Activated naive CD4-positive, alpha-beta T cell treated with anti-CD3 and anti-CD28 coated beads, Interleukin-2, amount 10 ng/mL, durations not matched to agents 7 days and 5 days (primary cell): ENCODE measurements at places on chromosomes 5 and 9.

- DNase-seq, result no peak
These were observed 5.1 kb downstream of the TYRP1 start for GRCh38 chr9:12698266-12698665.

GRCh38 chr5:26026044-26026443, 1012.3 kb downstream of the CDH9 start:
- no peak for DNase-seq

DNA sequence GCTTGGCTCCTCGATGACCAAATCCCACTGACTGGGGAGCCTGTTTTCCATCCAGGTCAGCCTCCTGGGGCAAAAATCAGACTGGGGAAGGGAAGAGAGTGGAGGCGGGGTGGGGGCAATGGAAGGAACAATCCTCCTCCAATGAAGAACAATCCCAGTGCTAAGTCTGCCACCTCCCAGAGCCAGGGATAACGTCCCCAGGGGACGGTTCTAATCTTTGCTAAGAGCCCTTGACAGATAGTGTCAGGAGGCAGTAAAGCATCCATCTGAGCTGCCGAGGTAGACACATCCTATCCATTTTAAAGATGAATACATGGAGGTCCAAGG, 298.5 kb upstream of the MSX2 start:
- no peak for DNase-seq

GRCh38 chr9:69307446-69308205, 17.4 kb upstream of the ENTREP1 start:
- no peak for DNase-seq

DNA sequence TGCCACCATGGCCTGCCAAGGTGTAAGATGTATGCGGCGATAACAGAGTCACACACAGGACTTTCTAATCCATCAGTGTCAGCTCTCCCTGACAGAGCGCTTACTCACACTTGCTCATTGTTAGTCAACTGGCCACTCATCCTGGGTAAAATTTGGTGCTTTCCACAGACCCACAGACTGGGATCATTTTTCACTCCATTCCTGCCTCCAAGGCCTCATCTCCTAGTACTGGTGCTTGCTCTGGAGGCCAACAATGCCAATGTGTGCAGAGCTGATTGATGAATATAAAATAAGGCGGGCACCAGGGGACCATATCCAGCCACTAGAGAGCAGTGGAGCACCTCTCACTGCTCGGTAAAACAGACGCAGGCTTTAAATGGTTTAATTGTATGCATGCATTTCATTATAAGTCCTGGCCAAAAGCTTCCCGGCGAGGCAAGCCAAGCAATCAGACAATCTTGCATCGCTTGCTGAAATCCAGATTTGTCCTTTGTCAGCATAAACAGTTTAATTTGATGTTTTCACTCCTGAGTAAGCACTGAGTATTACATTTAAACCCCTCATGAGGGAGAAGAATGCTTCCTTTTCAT, 22.3 kb downstream of the PSMB7 start:
- no peak for DNase-seq

DNA sequence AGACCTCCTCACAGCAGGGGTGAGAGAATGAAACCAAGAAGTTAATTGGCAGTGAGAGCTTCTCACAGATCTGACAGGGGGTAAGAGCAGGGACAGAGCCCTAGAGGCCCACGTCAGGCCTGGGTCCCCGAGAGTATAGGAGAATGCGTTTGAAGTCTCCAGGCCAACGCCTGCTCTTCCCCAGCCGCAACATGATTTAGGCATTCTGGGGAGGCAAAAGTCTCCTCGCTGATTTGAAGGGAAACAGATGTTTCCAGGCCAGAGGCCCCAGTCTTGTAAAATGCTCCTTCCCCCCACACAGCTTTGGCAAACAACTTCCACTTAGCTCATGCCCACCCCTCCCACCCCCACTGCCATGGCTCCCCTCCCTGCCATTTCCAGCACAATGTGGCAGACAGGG, 239.2 kb upstream of the TRIM32 start:
- no peak for DNase-seq

DNA sequence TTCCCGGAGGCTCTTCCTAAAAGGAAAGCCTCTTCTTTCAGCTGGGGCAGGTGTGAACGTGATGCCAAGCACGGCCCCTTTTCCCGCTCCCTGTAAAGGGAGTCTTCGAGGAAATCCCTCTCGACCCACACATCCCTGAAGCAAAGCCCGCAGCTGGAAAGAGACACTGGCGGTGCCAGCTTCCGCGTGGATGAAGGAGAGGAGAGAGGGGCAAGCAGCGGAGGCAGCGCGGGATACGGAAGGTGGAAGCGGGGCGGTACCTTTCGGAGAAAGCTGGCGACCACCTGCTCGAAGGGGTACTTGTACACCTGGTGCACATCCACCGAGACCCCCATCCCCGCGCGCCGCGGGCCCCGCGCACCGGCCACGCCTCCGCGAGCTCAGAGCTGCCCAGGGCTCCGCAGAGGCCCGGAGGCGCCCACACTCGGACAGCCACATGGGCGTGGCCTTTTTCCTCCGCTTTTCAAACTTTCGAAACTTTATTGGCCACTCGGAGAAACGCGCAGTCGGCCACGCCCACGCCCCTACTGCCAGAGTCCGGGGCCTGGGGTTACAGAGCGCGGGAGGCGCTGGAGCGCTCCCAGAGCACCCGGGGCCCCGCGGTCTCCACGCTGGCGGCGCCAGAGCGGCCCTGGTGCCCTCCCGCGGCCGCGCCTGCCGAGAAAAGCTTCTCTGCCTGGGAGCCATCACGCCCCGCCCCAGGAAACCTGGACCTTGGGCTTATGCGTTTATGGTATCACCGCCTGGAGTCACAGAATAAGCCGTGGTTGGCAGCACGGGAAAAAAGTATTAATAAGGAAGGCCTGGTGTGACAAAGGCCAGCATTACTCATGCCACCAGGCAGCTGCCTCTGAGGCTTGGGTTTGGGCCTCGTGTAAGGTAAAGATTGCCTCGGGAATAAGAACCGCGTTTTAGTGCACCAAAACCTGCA, at the start of gene PRELID2:
Gene PRELID2 (minus strand): TSS at position 426 of the 931 bp plus-strand sequence. CDS start 91 bp downstream, at position 335.
- peak; percentile 55 for DNase-seq

GRCh38 chr9:112104401-112104800, 70.7 kb downstream of the SUSD1 start:
- DNase-seq, result no peak

GRCh38 chr9:136754626-136755301, 3.3 kb downstream of the LCN8 start:
- DNase-seq, result no peak

GRCh38 chr5:17249029-17249634, 31.7 kb downstream of the BASP1 start:
- DNase-seq, result no peak

DNA sequence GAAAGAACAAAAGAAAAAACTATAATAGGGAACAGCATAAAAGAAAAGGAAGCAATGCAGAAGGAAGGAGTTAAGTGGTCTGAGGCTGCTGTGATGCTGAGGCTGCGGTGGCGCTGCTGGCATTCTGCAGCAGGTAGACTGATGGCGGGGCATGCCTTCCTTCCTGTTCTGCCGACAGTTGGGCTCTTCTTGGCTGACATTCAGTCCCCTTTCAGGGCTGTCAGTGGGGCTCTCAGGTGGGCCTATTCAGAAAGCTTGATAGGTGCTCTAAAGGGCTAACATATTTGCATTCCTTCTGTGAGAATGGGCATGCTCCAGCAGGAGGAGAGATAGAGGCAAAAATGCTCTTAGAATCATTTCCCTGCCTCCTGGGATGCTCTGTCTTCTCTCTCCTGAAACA, 5.1 kb upstream of the CLINT1 start:
- peak; percentile 45 for DNase-seq

DNA sequence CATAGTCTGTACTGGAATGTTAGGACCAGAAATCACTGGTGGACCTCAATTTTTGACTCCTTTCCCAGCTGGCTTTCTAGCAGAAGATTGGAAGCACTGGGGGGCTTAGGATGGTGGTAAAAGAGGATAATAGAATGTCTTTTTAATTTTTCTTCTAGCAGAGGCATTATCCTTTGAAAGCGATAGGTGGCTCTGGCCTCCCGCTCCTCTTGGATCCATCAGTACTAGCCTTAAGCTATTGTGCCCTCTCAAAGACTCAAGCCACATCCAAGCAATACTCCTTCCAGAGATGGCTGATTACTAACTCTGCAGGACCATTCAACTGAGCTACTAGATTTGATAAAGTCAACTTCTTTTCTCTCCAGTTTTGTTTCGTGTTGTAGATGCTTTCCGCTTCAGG, 610.6 kb downstream of the CDH12 start:
- DNase-seq, result no peak

DNA sequence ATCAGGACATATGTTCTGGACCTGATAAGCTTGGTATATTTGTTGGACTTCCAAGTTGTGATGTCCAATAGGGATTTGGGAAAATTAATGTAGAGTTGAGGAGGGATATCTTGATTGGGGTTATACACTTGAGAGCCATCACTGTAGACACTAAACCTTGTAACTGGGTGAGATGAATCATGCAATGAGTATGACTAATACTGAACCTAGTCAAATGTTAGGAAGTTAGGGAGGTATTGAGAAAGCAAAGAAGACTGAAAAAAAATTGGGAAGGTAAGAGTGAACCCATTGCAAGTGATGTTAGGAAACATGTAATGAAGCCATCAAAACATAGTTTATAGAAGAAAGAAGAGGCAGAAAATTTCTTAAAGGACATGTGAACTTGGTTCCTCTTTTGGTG, 668.4 kb upstream of the CDH9 start:
- DNase-seq, result no peak

DNA sequence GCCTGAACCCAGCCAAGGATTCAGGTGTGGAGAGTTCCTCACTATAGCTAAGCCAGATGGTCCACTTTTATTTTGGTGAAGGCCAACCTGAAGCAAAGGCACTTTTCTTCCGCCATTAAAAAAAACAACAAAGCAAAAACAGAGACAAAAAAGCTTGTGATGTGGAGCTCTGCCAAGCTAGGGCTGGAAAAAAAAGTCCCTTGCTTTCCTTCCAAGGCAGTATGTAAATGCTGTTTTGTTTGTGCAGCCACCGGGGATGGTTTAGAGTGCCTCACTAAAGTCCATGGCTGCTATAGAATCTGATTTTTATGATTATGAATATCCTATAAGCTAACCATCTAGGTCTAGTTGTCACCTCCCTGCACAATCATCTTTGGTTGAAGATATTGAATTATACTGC, 14.9 kb downstream of the MEGF10 start:
- no peak for DNase-seq

GRCh38 chr5:68884144-68884754, 209.6 kb upstream of the SLC30A5 start:
- peak; percentile 66 for DNase-seq

DNA sequence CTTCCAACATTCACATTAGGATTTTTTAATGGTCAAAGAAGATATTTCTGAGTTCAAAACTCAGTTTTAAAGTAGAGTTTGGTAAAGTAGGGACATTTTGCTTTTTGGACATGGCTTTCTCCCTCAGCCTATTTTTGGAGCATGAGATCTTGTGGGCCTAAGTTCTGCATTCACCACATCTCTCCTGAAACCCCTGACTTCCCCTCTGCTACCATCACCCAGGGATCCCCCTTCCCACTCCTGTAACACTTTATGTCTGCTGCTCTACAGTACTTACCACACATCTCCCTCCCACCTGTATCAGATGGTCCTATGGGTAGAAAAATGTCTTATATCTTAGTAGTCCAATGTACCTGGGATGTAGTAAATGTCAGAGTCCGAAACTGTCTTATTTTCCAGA, 48.2 kb upstream of the JAK2 start:
- DNase-seq, result no peak

GRCh38 chr9:2170722-2171121, 155.6 kb downstream of the SMARCA2 start:
- DNase-seq, result no peak

GRCh38 chr9:132756214-132756845, 86.1 kb downstream of the GTF3C4 start:
- DNase-seq, result no peak

- DNase-seq, result no peak
These were observed 8.0 kb downstream of the SPAAR start for GRCh38 chr9:35917261-35917660.

DNA sequence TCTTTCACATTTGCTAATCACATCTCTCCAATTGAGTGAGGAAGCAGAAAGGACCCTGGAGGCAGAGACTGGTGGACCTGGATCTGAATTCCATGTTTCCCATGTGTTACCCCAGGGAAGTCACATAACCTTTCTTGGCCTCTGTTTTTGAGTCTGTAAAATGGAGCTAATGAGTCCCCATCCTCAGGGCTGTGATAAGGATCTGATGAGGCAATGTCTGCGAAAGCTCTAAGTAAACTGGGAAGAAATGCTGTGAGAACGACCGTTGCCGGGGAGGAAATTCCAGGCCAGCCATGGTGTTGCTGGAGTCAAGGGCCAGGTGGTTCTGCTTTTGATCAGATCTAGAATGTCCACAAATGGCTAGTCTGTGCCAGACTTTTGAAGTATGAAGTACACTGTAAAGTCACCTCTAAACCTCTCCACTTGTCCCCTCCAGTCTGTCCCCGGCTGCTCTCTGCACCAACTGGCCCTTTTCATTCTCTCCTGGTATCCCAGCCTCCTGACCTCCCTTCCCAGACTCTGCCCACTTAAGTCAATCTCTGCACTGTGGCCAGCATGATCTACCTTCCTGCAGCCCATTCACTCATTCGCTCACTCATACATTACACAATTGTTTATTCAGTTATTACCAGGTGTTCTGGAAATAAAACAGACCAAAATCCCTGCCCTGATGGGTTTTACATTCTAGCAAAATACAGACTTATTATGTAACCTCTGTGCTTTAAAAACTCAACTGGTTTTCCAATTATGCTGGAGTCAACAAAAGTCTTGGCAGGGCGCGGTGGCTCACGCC, 32.5 kb upstream of the N4BP3 start:
- no peak for DNase-seq

- DNase-seq, result no peak
These were observed 130.7 kb upstream of the TAF11L2 start for GRCh38 chr5:17367256-17367840.

DNA sequence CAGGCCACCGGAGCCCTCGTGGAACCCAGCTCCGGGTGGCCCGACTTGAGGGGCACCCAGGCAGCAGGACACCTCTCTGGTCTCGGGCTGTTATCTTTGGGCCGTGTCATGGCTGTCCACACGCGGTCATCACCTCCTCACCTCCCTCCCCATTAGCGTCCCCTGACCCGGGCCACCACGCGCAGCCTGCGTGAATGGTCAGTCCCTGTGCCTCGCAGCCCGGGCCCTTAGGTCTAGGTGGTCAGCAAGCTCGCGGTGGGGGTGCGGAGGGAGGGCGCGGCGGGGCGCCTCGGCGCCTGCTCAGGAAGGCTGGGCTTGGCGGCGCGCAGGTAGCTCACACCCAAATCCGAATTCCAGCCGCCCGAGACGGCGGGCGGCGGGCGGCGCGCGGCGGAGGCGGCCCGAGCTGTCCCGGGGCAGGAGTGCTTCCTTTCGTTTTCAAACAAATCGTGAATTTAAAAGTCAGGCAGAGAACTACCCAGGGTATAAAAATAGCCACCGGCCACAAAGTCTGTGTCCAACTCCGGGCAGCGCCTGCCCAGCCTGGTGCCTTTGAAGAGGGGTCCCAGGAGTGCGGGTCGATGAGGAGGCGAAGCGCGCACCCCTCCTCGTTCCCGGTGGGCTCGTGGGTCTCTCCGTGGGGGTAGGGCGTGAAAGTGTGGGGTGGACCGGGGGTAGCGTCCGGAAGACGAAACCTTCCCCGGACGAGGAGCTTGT, 1.0 kb upstream of the RXRA start:
- DNase-seq, result peak; percentile 38
